ENCODE measurements at places on chromosomes 1 and 21.

DNA sequence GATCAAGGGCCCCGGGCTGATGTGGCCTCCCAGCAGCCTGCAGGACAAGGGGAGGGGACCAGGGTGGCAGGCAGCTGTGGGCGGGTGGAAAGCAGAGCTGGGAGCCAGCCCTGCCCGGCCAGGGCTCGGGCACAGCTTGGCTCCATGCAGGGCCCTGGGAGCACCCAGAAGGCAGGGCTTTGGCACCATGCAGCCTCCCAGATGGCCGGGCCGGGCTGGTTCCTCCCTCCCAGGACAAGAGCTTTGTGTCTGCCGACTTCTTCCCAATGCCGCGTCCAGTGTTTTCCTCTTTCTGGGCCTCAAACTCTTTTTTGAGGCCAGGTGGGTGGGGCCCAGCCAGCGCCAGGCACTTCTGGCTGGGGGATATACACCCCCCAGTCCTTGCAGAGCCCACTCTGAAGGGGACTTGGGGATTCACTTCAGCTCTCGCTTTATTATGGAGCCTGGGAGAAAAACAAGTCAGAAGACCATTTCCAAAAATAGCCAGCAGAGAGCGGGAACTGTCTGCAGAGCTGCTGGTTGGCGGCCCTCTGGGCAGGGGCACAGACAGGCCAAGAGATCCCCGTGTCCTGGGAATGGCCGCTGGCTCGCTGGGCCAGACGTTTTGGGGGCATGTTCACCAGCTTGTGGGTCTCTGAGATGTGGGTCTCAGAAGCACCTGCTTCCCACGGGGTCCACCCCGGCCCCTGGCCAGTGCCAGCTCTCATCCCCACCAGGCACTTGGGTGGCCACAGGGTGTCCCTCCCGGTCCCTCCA, 103.8 kb upstream of the ARHGEF16 start:
- DNase-seq, result no peak

GRCh38 chr1:187078321-187078720, 249.6 kb downstream of the PLA2G4A start:
- DNase-seq, result no peak

GRCh38 chr1:24541711-24542346, 14.1 kb upstream of the NCMAP start:
- DNase-seq, result no peak

DNA sequence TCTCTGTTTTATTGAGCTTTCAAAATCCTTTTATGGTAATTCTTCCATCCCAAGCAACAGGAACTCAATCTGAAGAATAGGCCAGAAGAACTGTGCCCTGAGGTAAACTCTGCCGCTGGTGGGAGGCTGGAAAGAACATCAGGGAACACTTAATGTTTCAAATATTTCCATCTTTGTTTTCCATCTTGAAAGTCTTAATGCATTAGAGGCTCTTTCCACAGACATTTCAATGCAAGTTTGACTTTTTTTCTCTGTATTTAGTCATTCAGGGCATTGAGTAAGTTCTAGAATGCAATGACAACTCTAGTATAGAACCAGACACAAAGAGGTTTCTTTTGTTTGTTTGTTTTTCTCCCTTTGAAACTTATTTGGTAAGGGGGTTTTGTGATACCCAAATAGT, 61.5 kb downstream of the KIAA0040 start:
- no peak for DNase-seq

DNA sequence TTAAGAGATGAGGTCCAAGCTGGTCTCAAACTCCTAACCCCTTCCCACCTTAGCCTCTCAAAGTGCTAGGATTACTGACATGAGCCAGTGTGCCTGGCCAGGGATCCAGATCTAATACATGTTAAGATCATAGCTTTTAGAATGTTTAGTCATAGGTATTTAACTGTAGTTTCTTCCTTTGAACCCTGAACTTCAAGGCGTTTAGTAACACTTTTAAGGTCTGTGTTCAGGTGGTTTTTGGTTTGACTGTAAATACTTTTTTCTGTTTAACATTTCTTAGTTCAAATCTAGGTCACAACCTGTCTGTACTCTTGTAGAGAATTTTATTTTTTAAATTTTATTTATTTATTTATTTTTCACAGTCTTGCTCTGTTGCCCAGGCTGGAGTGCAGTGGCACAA, 28.1 kb downstream of the RAP1A start:
- DNase-seq, result peak; percentile 48

- no peak for DNase-seq
Measured at GRCh38 chr1:154958036-154958435, 2.1 kb upstream of the PBXIP1 start.

GRCh38 chr1:193320270-193320669, 133.9 kb upstream of the B3GALT2 start:
- DNase-seq, result no peak

DNA sequence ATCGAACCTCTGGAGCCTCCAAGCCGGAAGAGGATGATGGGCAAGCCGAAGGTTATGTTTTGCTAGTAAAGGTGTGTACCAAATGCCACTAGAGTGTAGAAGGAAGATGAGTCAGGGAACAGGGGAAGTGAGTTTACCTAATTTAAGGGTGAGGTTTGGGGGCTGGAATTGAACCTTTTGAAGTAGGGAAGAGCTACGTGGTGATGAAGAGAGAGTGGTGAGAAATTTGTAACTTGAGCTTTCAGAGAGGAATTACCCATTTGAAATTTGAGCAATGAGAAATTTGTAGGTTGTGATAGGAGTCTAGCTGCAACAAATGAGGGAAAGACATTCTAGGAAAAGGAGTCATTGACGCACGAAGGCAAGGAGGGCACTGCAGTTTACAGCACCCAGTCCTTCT, 70.0 kb upstream of the TENT5C start:
- DNase-seq, result peak; percentile 11

DNA sequence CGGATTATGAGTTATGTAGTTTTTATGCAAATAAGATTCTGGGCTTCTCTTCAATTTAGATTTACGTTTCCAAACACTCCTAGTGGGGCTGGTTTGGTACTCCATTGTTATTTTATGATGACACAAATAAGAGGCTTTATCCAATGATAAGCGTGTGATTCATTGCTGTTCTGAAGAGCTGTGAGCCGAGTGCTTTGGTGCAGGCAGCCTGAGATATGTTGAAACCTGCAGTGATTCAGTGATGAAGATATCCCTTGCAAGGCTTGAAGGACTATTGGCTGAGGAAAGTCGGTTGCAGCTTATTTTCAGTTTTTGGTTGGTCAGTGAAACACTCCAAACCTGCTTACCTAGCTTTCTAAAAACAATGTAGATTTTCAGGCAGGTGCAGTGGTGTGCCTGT, 112.2 kb downstream of the RYR2 start:
- DNase-seq, result no peak

DNA sequence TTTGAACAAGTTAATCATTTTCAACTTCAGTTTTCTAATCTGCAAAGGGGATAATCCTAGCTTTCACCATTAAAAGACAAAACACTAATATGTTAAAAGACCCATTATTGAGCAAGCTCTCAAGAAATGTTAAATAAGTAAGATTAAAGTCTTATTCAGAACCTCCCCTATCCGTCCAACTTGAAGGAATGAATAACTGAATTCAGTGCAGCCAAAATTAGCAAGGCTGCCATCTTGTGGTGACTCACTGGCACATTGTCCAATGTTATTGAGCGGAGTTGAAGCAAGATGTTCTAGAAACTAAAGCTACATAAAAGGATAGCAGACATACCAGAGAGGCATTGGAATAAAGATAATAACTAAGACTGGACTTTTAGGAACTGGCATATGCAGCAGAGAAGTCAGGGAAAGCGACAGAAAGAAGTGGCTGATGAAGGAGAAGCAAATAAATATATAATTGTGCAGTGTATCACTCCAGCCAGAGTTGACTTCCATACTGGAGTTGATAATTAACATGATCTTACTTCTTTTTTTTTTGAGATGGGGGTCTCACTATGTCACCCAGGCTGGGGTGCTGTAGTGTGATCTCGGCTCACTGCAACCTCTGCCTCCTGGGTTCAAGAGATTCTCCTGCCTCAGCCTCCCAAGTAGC, 8.2 kb upstream of the CAP1 start:
- DNase-seq, result peak; percentile 68

DNA sequence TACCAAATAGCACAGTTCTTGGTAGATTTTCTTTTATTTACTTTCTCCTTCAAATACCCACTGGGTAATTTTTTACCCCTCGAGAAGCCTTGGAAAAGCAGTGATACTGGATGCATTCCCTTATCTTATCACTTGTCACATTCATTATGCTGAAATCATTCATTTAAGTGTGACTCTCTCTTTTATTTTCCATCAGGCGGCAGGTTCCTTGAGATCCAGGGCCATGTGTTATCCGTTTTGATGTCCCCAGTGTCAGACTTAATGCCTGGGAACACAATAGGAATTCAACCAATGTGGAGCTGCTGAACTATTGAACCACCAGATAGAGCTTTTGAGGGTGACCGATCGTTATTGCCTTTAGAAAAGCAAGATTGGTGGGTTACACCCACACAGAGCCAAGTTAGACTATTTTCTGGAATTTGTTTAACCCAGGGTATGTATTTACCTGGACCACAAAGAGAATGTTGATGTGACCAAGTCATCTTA, 51.5 kb upstream of the ATP5PO start:
- no peak for DNase-seq

GRCh38 chr21:25170681-25171080, 436.6 kb downstream of the MRPL39 start:
- no peak for DNase-seq

- DNase-seq, result no peak
Measured at GRCh38 chr1:33903210-33903589, 39.3 kb downstream of the HMGB4 start.

- no peak for DNase-seq
Measured at GRCh38 chr1:109767637-109768334, 4.1 kb upstream of the EPS8L3 start.

DNA sequence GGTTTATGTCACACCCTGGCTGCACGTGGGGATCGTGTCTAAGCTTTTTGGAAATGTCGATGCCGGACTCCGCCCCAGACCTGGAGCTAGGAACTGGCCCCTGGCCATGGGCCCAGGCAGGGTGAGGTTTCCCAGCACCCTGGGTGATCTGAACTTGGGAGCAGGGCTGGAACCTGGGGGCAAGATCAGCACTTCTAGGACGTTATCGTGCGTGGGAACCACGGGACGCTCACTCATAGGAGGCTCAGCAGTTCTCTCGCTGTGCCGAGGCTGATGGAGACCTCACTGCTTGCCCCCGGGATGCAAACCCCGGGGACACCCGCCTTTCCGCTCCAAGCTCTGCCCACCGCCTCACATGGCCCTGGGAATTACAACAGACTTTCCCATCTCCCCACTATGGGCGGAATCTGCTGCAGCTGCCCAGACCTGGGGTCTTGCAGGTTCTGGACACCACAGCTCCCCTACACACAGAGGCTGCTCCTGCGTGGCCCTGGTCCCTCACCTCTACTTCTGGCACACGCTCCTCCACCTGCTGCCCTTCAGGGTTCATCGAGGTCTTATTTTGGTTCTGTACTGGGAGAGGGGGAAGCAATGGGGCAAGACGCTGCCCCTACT, 35.9 kb downstream of the COL18A1 start:
- DNase-seq, result no peak

DNA sequence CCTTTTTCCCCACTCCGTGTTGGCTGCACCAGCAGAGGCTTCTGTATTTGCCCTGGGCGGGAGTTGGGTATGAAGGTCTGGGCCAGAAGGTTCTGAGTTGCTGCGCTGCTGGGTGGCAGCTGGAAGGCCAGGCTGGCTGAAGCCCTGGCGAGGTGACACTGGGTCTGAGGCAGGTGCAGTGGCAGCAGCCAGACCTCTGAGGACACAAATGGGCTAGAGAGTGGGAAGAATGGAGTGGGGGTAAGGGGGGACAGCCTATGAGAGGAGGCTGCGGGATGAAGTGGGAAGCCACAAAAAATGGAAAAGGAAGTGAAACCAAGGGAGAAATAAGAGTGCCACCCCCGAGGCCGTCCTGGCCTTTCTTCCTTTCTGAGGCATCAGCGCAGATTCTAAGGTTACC, 53.2 kb downstream of the STX6 start:
- DNase-seq, result no peak

- no peak for DNase-seq
Measured at GRCh38 chr1:60916199-60916598, 166.2 kb upstream of the NFIA start.

DNA sequence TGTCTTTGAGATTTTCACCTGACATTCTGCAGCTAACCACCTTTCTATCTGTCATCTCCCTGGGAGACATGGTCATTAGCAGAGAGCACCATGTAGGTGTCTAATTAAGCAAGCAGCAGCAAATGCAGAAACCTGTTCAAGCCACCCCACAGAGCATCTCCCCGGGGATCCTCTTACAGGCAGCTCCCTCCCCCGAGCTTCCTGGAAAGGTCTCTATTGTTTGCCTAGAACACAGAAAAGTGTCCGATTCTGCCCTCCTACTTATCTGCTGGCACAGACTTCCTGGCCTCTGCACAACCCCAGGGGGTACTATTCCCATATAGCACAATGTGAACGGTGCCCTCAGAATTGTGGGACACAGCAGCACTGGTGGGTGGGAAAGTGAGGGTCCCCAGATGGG, 46.1 kb downstream of the PLEKHA6 start:
- no peak for DNase-seq

- no peak for DNase-seq
Measured at GRCh38 chr1:207754974-207755700, 3.3 kb downstream of the CD46 start.

DNA sequence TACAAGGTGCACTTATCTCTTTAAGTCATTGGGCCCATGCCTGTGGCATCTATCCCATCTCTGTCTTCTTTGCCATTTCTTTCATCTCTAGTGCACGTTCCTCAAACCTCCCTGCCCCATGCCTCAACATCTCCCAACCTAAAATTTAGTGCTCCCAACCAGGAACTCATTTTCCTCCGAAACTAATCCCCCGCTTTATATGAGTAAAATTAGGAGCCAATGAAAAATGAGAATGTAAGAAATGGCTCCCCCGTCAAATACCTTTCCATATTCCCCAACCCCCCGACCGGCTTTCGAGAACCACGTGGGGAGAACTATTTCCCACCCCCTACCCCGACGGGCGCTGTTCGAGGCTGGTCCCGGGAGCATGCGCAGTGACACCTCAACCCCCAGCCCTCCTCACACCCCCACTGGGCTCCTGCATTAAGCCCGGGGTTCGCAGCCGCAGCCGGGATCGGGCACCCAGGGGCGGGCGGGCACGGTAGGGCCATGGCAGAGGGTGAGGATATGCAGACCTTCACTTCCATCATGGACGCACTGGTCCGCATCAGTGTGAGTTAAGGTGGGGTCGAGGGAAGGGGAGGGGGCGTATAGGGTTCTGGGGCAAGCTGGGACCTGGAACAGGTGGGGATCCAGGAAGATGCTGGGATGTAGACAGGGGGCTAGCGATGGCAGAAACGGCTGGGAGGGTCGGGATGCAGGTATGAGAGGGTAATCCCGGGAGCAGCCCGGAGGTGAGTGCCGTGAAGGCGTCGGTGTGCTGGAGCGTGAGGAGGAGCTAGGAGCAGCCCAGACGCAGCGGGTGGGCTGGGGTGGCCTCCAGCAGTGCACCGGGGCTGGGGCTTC, at the start of gene TRIM46:
Gene TRIM46, plus strand, starts transcription at position 372 of the 846 bp plus-strand sequence. Its CDS starts 118 bp downstream, at position 490.
- DNase-seq, result peak; percentile 82

- DNase-seq, result no peak
Measured at GRCh38 chr1:208202333-208202995, 41.7 kb downstream of the PLXNA2 start.

GRCh38 chr21:37467082-37467481, 100.5 kb downstream of the DYRK1A start:
- DNase-seq, result no peak

- no peak for DNase-seq
Measured at GRCh38 chr1:33753087-33753856, 110.6 kb upstream of the HMGB4 start.

- no peak for DNase-seq
Measured at GRCh38 chr1:88401313-88401712, 282.8 kb upstream of the PKN2 start.

GRCh38 chr1:59354709-59355337, 57.9 kb downstream of the FGGY start:
- DNase-seq, result no peak

- no peak for DNase-seq
Measured at GRCh38 chr1:119778886-119779560, 10.3 kb upstream of the HMGCS2 start.
